ENCODE measurements at places on chromosomes 7 and 10.

GRCh38 chr7:87604264-87604663, 3.6 kb upstream of the ABCB1 start:
- no peak for DNase-seq

DNA sequence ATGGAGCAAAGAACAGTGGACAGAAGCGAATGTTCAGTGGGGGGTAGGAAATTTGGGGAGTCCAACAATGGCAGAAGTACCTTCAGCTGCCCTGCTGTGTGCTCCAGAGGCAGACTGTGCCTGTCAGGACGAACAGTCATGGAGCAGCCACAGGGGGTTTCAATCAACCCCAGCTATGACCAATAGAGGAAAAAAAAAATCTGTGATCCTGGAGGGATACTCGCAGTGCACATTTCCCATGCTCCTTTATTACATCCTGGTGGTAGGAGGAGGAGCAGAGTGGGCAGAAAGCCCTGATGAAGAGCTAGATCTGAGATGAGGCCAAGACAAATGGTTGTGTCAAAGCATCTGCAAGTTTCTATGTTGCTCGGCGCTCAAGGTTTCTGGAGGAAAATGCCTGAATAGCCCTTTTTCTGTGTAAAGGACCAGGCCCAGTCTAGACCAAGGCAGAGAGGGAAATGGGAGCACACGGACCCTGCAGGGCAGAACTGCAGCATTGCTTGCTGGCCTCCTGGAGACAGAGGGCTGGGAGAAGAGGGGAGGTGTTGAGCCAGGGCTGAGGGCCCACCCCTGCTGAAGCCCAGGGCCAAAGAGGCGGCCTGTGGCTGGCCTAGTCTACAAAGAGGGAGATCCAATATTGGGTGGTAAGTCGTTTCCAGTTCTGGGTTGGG, 201.5 kb downstream of the GRID1 start:
- DNase-seq: no peak

- DNase-seq: no peak
These were observed 750.7 kb upstream of the SORCS1 start for GRCh38 chr10:107915215-107915610.

- no peak for DNase-seq
These were observed 11.0 kb downstream of the RASGEF1A start for GRCh38 chr10:43255634-43256431.

DNA sequence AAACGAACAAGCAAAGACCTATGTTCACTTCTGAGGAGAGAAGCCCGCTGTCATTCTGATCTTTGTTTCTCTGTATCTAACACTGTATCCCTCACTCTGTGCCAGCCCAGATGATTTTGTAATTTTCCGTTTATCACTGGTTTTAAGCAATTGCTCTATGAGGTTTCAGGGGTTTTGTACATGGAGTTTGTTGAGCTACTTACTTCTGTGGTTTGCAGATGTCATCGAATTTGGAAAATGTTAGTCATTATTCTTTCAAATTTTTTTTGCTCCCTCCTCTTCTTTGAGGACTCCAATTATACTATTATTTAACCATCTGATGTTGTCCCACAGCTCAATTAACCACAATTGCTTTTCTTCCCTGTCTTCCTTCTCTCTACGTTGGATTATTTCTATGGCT, 650.9 kb upstream of the IGFBP3 start:
- no peak for DNase-seq

- no peak for DNase-seq
These were observed 9.1 kb downstream of the TRIM56 start for GRCh38 chr7:101094376-101094775.

- DNase-seq: no peak
These were observed 11.5 kb upstream of the SP8 start for GRCh38 chr7:20798081-20798693.

- DNase-seq: no peak
These were observed 180.3 kb upstream of the PLXNA4 start for GRCh38 chr7:132756484-132756990.

DNA sequence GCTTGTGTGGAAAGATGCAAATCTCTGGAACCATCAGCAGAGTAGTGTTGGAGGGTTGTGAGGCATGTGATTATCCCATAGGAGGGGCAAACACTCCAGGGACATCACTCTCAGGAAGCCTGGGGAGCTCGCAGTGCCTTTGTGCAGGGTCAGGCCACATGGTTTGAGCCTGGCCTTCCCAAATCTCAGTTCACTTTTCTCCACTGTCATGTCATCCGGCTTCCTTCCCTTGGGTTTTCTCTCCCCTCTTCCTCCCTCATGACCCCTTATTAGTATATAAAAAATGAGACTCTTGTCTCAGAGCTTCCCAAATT, 20.4 kb downstream of the TSPAN14 start:
- no peak for DNase-seq

Measured in HFF-Myc (cell line).